ENCODE measurements at places on chromosomes 12 and 14.

DNA sequence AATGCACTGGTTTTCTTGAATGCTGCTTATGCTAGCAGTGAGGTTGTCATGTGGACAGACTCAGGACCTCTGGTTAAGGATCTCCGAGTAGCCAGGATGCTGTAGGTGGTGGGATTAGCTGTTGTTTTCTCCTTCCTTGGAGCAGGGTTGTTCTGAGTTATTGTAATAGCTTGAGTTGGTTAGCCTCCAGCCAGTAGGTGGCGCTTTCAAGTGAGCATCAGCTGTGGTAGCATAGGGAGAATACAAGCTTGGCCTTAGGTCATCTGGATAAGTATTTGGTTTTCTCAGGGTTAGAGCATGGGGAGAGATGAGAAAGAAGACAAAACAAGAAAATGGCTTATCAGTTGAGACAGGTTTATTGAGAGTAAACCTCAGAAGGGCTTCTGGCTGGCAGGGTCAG, 299.7 kb upstream of the FBXO33 start:
- DNase-seq: no peak

DNA sequence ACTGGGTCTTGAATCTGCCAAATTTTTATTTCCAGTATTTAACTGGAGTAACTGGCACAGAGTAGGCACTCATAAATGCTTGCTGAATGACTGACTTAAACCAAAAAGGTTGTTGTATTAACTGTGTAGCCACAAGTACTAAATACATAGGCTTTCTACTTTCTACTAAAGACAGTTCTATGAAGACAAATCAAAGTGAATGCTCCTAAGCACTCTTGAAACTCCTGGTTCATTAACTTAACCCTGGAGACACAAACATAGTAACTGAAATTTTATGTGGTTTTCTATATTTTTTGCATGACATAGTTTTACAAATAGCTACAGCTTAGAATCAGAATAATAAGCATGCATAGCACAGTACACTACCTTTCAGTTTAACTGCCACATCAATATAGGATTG, 70.4 kb downstream of the TXNDC16 start:
- no peak for DNase-seq

DNA sequence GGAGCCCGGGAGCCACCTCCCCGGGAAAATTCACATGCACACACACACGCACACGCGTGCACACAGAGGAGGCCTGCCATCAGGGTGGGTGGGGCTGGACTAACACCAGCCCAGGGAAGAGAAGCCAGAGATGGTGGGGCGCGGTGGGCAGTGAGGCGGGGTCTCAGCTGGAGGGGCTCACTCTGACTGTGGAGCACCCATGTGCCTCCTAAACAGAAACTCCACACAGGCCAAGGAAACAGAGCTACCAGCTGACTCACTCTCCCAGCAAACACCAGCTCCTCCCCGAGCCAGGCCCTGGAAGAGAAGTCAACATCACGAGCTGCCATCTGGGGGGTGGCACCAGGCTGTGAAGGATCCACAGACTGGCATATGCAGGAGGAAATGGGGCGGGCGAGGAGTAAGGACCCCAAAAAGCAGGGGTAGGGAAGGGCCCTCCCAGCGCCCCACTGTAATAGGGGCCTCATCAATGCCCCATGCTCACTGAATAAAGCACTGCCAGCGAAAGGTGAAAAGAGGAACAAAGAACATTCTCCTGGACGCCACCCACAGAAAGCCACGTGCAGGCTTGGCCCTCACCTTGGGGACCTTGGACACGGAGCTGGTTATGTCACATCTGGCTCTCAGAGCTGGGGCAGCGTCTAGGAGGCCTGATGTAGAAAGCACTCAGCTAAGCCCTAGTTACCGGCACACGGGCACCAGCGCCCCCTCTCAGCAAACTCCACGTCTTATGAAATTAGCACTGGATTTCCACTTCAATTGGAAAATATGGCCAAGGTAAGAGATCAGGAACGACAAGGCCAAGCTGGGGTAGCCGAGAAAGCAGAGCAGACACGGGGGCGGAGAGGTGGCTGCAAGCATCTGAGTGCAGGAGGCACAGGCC, 8.4 kb upstream of the INF2 start:
- peak; percentile 78 for DNase-seq

DNA sequence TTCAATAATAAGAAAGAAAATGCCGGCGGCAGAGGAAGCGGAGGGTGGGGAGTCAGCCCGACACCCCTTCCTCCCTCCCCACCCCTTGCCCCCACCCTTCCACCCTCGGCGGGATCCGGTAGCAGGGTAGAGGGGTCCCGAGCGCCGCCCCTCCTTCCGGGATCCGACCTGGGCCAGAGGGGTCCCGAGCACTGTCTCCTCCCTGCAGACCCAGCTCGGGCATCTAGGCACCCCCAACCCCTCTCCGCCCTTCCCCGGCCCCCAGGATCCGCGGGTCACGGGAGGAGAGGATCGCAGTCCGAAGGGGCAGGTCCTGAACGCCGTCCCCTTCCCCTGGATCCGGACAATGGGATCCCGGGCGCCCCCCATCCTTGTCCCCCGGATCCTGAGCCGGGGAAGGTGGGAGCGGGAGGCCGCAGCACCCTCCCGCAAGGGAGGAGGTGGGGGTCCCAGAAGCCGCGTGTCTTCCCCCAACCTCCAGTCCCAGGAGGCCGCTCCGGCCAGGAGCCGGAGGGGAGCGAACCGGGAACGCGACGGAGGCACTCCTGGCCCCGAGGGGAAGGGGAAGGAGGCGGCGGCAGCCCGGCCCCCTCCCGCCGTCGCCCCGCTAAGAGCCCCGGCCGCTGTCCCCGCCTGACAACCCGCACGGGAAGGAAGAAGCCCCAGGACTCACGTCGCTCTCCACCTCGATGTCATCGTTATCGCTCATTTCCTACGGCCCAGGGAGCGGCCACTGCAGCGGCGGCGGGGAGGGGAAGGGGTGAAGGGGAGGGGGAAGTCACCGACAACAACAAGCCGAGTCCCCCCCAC, 481 bp downstream of the MAX start:
- DNase-seq: peak; percentile 47

- no peak for DNase-seq
Measured at GRCh38 chr12:127595506-127595905, 671.5 kb upstream of the TMEM132C start.

DNA sequence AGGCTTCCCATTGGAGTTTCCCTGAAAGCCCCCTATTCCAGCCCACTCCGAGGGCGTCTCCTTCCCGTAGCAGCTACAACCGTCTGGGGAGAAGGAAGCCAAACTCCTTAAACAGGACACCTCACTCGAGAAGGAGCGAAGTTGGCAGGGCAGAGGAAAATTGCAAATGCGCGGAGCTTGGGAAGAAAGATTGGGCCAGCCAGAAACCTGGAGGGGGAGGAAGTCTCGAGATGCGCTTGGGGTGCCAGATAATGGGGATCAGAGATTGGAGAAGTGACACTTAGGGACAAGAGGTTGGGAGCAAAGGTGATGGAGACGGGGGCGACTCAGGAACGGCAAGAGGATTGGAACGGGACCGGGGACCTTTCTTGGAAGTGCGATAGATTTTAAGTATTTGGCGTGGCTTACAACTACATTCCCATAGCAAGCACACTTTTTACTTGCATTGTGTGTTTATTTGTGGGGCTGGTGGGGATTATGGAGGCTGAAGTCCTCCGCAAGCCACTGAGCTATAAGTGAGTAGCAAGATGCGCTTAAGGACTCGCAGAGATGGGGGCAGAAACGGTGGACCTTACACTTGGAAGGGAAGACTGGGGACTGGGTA, 926 bp downstream of the HRK start:
- no peak for DNase-seq

DNA sequence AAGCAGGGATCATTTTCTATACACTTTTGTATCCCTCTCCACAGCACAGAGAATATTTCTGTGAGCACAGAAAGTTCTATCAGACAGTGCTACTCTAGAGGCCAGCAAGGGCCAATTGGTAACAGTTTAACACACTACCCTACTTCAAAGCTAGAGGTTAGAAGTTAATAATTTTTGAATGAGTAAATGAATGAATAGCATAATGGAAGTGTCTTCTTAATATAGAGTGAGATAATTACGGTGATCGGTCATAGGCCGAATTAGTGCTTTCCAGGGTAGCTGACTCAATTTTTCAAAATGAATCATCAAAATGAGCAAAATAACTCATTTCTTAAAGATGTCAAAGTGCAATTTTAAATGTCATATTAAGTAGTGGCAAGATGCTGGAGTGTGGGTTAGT, 67.0 kb upstream of the CCDC198 start:
- no peak for DNase-seq

DNA sequence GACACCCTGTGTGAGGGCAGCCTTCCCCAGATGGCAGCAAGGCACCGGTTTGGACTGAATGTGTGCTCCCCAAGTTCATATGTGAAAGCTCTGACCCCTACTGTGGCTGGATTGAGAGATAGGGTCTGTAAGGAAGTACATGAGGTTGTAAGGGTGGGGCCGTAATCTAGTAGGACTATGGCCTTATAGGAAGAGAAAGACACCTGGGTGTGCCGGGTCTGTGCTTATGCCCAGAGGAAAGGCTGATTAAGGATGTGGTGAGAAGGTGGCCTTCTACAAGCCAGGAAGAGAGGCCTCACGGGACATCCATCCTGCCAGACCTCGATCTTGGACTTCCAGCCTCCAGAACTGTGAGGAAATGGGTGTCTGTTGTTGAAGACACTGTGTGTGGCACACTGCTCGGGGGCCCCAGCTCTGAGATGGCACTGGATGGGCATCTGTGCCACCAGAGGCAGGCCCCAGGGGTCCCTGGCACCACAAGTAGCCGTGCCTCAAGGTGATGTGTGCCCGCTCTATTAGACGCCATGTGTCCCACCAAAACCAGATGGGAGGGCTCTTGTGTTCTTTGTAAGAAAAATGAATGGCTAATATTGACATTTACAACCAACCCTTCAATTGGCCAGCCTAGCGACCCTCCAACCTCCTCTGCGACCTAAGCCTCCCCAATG, 22.0 kb downstream of the FGF6 start:
- DNase-seq: no peak

DNA sequence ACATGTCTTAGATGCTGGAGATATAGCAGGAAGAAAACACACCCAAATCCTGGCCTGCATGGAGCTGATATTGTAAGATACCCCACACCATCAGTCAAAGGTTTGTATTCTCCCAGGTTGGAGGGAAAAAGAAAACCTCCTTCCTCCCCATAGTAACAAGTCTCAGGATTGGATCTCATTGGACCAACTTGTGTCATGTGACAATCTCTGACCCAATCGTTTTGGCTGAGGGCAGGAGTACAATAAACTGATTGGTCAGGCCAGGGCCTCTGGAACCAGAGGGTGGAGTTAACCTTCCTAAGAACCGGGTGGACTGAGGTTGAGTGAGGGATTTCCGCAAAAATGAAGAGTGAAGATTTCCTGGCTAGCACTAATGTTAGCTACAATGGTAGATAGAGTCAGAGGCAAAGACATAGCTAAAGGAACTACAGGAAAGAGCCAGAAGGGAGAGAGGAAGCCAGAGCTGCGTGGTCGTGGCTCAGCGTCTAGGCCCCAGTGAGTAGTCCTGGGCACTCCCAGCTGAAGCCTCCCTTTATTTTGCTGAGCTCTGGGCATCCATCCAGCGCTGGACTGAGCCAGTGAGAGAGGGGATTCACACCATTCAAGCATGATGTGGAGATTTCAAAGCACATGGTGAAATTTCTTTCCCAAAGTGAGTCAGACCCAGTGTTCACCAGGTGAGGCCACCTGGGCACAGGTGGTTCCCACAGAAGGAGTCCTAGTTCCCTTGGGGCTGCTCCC, 219.9 kb downstream of the AACS start:
- no peak for DNase-seq

- DNase-seq: no peak
Measured at GRCh38 chr14:59251811-59252771, 63.6 kb downstream of the DAAM1 start.

DNA sequence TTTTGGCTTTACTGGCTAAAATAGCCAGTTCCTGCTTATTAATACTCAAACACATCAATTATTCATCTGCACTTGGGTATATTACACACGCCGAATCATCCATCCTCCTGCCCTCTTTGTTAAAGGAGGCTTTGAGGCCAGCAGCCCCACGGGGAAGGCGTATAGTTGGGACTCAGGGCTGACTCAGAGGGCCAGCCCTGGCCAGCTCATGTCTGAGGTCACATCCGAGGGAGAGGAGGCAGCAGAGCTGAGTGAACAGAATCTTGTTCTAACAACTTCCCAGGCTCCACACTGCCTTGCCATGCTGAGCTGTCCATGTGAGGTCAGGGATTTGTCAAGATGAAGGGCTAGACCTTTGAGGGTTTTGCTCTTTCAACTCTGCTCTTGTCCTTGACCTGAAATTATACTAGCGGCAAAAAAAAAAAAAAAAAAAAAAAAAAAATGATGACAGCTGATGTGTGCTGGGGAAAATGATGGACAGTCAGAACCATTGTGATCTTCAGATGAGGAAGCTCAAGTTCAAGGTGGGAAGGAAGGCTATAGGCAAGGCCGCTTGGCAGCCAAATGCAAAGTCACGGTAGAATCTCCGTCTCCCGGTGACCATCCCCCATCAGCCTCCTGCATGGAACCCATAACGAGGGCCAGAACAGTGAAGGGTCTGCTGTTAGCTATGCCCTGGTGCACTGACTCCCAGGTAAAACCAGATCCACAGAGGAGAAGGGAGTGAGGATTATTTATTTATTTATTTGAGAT, 12.5 kb upstream of the MARK3 start:
- DNase-seq: no peak

DNA sequence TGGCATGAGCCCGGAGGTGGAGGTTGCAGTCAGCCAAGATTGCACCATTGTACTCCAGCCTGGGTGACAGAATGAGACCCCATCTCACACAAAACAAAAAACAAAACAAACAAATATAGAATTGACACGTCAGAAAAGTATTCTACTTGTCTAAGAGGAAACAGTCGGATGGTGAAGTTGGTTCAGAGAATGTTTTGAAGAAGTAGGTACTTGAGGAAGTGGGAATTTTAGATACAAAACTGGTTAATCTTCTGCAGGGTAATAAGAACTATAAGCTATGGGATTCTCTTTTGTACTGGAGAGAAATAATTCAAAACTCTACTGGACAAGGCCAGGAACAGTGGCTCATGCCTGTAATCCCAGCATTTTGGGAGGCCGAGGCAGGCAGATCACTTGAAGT, 14.6 kb upstream of the TCTN1 start:
- no peak for DNase-seq
